ENCODE measurements at places on chromosomes 1 and 21.

DNA sequence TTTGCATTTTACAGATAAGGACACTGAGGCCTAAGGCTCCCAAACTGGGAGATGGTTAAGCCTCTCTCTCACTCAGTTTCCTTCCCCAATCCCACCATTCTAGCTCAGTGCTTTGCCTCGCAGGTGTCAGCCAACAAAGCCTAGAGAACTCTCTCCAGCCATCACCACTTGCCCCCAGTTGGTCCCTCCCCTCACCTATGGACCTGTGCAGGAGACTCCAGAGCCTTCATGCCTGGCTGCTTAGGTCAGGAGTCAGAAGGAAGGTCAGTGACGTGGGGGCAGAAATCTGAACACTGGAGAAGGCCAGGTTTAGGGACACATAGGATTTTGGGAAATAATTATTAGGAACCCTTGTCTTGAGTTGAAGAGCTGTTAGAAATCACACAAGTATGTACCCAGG is 295.3 kb downstream of the PTPRU start:
- no peak for DNase-seq

- no peak for DNase-seq
These were observed 16.1 kb downstream of the HIVEP3 start for GRCh38 chr1:41902664-41903063.

GRCh38 chr1:68521286-68521685 is 24.4 kb upstream of the DEPDC1 start:
- DNase-seq, result no peak

GRCh38 chr1:95094923-95095322 is 22.2 kb upstream of the ALG14 start:
- no peak for DNase-seq

- DNase-seq, result no peak
These were observed 178.7 kb downstream of the VAV3 start for GRCh38 chr1:107786203-107786845.

DNA sequence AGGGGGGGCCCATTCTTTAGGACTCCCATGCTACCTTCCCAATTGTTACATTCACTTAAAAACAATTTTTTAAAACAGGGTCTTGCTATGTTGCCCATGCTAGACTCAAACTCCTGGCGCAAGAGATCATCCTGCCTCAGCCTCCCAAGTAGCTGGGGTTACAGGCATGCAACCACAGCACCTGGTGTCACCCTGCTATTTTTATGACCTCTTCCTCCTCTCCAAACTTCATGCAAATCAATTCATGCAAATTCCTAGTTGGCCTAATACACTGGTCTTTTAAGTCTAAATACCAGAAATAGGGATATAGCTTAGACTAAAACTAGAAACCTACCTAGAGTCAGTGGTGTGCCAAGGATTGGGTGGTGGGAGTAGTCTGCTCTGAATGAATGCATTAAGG is 30.1 kb downstream of the CDKN2C start:
- DNase-seq, result no peak

- DNase-seq, result no peak
These were observed 50.6 kb upstream of the COG2 start for GRCh38 chr1:230591678-230592077.

GRCh38 chr1:15943992-15944307 is 32.0 kb downstream of the ZBTB17 start:
- DNase-seq, result no peak

DNA sequence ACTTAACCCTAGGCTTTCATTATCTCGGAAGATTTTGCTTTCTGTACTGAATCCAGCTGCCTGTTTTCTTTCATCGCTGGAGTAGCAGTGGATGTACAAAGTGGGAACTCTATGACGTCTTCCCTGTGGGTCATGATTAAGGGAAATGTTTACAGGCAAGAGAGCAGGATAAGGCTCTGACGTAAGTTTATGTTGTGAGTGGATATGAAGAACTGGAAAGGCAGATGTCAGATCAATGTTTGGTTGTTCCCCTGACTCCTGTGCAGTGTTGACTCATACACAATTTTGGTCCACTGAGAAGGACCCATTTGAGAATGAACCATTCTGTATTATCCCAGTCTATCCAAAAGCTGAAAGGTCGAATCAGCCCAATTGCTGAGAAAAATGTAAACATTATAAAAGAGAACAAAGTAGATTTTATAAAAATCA is 292.4 kb downstream of the GRIK1 start:
- DNase-seq, result no peak

- no peak for DNase-seq
These were observed 3.6 kb downstream of the SDF4 start for GRCh38 chr1:1228187-1228586.

DNA sequence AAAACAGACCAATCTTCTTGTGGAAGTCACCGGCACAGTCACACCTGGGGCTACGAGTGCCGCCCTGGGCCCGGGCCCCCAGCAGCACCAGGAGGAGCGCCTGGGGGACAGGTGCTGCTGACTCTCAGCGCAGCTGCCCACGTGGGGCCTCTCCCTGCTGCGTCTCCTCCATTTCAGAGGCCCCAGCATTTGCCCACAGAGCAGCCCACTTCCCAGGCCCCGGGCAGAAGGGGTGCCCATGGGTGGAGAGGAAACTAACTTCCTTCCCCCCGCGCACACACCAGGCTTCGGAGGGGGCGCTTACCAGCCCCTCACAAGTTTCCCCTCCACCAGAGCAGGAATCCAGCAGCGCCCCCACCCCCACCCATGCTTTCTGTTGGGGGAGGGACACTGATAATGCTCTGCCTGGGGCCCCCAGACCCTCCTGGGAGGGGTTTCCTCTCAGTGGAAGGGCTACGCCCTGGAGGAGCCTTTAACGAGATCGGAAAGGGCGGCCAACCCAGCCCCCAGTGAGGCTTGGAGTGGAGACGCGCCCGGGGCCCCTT is 440 bp downstream of the TNFRSF25 start:
- no peak for DNase-seq

- DNase-seq, result no peak
These were observed 303.6 kb downstream of the PRDM2 start for GRCh38 chr1:14003552-14003951.

DNA sequence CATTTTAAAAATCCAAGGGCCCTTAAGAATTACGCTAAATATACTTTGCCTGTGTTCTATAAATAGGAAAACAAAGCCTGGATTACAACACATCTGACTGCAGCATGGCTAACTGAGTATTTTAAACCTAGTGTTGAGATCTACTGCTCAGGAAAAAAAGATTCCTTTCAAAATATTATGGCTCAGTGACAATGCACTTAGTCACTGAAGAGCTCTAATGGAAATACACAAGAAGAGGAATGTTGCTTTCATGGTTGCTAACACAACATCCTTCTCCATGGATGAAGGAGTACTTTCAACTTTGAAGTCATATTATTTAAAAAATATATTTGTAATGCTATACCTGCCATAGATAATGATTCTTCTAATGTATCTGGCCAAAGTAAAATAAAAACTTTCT is 248.3 kb upstream of the NEGR1 start:
- no peak for DNase-seq

GRCh38 chr1:39105841-39106765 is 80.0 kb downstream of the NDUFS5 start:
- DNase-seq, result no peak

DNA sequence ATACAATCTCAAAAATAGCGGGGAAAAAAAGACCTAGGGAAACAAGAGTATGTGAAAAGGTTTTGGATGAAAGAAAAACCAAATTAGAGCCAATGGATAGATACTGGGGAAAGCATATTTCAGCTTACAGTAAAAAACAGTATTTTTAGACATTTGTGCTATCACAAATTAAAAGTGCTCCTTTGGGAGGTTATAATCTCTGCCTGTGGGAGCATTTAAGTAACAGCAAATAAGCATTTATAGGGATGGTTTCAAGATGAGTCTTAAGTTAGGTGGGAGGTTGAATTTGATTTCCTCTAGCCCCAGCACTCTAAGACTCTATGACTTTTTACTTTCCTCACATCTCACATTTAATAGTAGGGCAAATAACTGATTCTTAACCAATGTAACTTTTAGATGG is 79.6 kb upstream of the SLFNL1 start:
- no peak for DNase-seq

DNA sequence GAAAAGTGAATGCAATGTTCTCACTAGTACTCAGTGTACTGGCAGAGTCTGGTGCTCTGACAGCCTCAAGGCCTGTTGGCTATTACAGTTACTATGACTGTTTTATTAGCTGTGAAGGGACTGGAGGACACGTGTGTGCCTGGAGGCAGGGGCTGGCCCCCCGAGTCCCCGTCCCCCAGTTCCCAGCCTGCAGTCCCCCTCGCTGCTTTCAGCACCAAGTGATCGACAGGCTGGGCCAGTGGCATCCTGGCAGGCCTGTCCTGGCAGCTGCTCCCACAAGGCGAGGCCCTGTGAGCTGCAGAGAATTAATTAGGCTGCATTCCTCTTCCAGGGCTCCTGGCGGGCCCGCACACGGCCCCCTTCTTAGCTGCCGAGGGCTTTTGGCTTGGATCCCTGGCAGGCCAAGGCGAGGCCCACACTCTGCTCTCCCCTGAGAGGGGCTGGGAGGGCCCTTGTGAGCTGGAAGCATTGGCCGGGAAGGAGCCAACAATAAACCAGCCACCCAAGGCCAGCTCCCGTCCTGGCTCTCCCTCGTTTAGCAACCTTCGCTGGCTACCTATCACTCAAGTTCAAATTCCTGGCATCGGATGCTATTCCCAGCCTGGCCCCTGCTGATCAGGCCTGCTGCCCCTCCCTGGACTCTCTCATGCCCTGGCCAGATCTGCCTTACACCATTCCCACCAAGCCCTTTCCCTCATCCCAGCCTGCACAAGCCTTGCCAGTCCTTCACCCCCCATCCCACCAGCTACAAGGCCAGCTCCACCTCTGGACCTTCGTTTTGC is 9.8 kb downstream of the EDN2 start:
- DNase-seq, result no peak

DNA sequence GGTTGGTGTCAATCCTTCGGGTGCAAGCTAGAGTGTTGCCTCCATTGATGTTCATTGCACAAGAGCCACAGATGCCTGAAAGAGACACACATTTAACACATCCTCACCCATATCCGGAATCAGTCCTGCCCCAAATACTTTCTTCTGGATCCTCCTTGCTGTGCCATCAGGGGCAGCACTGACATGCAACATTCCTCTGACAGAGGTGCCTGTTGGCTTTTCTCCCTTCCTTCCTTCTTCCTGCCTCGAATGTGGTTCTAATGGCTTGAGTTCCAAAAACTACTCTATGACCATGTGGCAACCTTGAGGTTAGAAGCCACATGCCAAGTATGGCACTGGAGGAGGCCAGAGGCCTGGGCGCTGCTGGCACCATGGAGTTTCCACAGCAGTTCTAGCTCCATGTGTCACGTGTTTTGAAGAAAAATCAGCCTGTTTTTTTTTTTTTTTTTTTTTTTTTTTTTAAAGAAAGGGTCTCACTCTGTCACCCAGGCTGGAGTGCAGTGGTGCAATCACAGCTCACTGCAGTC is 17.0 kb upstream of the ATP13A2 start:
- DNase-seq, result no peak

GRCh38 chr1:75528001-75528400 is 82.9 kb downstream of the SLC44A5 start:
- no peak for DNase-seq

GRCh38 chr1:29973406-29973805 is 737.1 kb downstream of the PTPRU start:
- no peak for DNase-seq

GRCh38 chr1:78061825-78062523 is 16.2 kb downstream of the GIPC2 start:
- no peak for DNase-seq

DNA sequence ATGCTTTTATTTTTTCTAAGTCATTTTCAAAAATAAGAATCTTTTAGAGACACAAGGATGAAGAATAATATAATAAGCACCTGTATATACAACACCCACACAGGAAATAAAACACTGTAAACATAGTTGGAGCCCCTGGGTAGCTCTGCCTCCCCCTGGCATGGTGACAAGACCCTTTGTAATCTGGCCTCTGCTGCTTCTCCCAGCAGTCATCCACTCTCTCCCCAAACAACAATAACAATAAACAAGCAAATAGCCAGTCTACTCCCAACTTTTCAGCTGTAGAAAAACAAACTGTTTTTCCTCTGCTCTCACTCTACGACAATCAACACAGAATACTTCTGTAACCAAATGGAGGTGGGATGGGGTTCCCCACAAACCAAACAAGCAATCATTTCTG is 110.1 kb downstream of the CSMD2 start:
- no peak for DNase-seq

- DNase-seq, result no peak
These were observed 256.8 kb downstream of the MATN1 start for GRCh38 chr1:30466610-30467009.

DNA sequence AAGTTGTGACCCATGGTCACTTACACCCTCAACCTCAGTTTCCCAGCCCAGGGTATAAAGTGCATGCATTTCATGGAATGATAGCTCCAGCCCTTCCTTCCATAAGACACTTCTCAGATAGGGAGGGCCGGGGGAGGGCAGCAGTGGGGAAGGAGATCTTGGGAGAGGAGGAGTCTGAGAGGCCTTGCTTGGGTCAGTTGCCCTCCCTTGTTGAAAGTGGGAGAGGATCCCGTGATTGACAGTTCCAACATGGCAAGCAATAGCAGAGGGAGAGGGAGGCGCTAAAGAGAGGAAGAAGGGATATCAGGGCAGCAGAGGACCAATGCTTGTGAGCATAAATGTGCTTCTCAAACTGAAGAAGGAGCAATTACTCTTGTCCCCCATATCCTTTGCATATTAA is 244.4 kb downstream of the CHRM3 start:
- DNase-seq, result no peak

- no peak for DNase-seq
These were observed 11.7 kb downstream of the ADAMTS1 start for GRCh38 chr21:26833460-26833939.

GRCh38 chr1:23102289-23102688 is 66.4 kb downstream of the LUZP1 start:
- DNase-seq, result no peak

- DNase-seq, result no peak
These were observed 30.0 kb upstream of the RRP15 start for GRCh38 chr1:218255090-218255489.

DNA sequence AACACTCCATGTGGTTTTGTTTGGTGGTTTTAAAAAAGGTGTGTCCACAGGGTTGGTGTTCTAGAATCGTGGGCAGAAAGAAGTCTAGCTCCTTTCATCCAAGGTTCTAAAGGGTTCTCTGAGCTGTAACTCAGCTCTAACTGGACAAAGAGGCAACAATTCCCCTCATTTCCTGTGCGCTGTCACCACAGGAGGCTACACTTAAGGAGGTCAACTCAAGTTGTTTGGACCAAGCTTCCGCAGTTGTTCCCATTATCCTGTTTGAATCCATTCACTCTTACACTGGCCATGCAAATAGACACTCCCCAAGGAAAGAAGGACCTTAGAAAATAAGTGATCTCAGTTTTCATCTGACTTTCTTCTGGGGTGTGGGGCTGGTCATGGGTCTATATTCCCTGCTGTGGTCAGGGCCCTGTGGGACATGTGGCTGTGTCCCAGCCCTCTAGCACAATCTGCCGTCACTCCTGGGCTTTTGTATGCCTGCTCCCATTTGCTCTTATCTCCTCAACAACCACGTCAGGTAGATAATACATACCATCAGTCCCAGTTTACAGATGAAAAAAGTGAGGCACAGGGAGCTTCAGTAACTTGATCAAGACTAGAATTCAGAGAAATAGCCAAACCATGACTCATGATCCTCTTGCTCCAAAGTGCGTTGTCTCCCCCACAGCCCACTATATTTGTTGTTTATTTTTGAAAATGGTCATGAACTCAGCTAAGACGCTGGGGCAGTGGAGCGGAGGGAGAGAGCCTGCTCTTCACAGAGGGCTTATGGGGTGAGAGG is 103.6 kb downstream of the RHOU start:
- DNase-seq, result no peak

GRCh38 chr1:10513199-10513598 is 38.4 kb downstream of the PEX14 start:
- DNase-seq, result no peak

All from activated CD4-positive, CD25-positive, alpha-beta regulatory T cell (primary cell).